ENCODE measurements at places on chromosomes 16 and 17.

GRCh38 chr17:30238387-30239088 is 3.0 kb upstream of the SLC6A4 start:
- DNase-seq: no peak

GRCh38 chr17:27356091-27356705 is 62.3 kb downstream of the WSB1 start:
- DNase-seq: no peak

DNA sequence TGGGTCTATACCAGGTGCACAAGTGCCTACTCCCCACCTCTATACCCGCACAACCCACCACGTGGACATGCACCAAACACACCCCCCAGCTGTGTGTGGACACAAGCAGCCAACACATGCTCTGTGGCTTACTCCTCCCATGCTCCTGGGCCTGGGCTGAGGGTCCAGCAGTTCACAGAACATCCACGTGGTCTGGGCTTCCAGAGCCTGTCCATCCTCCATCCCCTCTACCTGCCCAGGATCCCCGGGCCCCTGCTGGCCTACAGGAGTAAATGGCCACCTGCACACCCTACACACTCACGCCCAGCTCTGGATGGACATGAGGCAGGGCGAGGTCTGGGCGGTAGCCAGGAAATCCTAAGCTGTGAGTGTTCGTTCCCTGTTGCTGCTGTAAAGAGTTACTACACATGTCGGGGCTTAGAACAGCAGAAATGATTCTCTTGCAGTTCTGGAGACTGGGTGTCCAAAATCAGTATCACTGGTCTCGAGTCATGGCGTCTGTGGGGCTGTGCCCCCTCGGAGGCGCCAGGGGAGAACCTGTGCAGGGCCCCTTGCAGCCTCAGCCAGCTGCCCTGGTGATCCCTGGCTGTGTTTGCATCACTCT is 15.0 kb upstream of the RAI1 start:
- no peak for DNase-seq

DNA sequence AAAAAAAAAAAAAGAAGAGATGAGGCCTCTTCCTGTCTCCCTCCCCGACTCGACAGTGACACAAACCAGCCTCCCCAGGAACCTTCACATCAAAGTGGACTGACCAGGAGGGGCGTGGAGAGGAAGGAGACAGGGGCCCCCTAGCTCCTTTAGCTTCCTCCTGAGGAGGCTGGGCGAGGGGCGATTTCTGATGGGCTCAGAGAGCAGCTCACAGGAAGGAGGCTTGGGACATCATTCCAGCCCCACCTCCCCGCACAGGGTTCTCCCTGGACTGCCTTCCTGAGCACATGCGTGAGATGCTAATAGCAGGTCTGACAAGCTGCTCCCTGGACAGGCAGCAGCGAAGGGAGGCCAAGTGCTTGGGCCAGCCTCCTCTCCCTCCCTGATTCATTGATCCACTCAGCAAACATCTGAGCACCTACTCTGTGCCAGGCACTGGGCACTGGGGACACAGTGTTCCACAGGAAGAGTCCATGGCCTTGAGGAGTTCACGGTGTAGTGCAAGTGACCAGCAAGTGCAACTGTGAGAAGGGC is 14.4 kb upstream of the DOK4 start:
- no peak for DNase-seq

GRCh38 chr16:83891742-83892141 is 7.2 kb upstream of the MLYCD start:
- no peak for DNase-seq

GRCh38 chr16:28513484-28514181 is 7.0 kb upstream of the IL27 start:
- DNase-seq: no peak

- no peak for DNase-seq
These were observed 64.6 kb downstream of the USP32 start for GRCh38 chr17:60327134-60327900.

DNA sequence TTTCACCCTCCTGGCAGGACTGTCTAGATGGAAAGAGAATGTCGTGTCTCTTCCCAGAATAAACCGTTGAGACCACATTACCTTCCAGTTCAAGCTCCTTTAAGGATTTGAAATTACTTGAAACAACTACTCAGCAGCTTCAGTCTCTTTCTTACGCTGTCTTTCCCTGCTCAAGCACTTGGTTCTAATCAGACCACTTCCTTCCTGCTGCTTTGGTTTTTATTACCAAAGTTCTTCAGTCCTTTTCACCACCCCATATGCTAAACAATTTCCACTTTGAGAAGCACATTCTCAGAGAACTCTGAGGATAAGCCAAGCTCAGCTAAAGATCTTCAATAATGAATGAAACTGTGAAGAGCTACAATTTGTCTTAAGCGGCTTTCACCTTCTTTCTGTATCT is 105.4 kb downstream of the STX8 start:
- DNase-seq: no peak

DNA sequence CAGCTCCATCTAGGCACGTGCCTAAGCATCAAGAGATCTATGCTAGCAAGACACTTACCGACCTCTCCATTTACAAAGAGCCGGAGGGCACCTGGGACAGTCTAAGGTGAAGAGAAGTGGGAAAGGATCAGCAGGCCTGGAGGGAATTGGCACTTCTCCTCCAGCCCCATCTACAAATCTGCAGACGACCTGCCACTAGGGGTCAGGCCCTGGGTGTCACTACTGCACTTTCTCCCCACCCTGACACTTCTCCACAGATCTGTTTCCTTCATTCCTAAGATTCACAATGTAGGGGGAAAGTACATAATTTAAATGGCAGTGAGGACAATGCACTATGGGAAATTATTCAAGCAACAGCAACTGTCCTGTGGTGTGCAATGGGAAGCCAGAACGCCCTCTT is 8.1 kb downstream of the MKS1 start:
- DNase-seq: no peak

DNA sequence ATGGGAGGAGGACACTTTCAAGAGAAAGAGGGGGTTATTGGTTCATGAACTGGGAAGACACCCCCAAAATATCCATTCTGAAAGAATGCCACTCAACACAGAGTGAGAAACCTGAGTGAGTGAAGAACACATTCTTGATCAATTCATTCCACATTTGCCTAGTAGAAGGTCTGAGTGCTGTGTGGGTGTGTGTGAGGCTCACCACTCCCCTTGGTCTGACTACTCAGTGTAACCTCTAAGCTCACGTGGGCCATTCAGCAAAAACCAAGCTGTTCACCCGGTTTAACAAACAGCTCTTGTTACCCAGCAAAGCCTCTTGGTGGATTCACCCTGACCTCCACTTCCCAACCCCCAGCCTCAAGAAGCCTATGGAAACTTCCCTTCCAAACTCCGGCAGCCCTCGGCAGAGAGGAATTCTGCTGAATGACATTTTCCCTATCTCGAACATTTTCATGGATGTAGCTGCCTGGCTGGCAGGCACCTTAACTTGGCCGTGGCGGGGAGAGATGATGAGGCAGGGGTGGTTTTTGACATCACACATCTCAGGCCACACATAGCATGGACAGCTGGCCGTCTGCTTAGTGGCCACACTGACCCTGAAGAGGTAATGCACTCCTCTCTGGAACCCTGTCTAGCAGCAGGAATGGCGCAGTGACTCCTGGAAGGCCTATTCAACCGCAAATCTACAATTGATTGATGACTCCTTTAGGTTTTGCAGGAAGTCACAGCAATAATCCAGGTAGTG is 11.6 kb downstream of the ST6GALNAC1 start:
- DNase-seq: peak; percentile 12

DNA sequence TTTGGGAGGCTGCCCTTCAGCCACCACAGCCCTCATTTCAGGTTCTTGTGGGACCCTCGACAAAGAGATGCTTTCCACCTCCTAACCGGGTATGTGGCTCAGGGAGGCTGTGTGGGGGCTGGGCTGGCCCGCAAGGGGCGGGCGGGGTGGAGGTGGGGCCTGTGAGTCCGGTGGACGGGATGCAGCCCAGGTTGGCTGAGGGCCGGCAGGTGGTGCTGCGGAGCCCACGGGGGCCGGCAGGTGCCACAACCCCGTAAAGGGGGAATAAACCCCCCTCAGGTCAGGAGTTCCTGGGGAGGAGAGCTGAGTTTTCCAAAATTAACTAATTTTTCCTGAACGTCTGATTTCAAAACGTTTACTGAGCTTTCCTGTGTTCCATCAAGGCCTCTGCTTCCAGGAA is 4.9 kb upstream of the CIAO3 start:
- no peak for DNase-seq

GRCh38 chr17:19678581-19679453 is 30.3 kb downstream of the ALDH3A2 start:
- no peak for DNase-seq

GRCh38 chr17:50375858-50376538 is 3.0 kb downstream of the EME1 start:
- DNase-seq: no peak

GRCh38 chr16:89020068-89020924 is 43.3 kb upstream of the CBFA2T3 start:
- DNase-seq: no peak

DNA sequence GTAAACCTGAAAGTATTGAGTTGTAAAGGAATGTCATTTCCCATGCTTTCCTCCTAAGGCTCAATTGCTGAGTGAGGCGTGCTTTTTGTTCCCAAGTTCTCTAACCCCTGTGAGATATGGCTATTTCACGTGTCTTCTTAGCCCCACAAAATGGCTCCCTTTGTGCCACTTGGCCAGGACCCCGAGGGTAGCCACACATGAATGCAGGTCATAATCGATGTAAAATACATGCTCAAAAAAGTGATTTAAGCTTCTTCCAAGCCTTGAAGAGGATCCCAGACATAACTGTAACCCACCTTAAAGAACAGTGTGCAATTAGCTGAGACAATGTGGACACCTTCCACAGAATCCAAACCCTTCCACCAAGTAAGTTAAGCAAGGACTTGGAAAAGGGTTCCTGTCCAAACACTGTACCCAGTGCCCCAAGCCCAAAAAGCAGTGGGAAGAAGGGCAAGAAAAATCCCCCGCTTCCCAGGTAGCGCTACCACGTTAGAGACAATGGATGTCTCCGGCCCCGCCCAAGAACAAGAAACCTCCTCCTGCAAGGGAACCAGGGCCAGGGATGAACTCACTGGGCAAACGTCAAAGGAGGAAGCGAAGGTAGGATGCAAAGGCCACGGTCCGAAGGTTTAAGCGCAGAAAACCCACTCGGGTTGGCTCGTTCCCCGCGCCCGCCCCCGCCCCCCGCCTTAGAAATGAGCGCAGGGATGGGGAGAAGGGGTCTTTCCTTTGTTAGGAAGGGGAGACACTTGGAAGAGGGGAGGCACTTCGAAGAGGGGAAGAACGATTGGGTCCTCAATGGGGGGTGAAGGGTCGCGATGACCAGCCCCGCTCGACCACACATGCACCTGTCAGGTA is 1.2 kb downstream of the JPT1 start:
- no peak for DNase-seq

DNA sequence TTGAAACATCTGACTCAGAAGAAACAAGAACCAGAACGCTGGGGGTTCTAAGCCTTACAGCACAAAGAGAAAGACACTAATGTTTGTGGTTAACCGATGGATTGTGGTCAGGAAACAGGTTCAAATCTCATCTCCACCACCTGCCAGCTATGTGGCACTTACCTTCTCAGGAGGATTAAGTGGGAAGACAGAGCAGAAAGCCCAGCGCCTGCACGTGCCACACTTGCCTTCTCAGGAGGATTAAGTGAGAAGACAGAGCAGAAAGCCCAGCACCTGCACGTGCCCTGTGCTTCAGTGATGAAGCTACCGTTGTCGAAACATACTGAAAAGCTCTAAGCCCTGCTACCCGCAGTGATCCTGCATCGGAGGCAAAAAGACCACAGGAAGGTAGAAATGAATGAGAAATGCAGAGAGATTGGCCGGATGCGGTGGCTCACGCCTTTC is 90.6 kb downstream of the NXN start:
- DNase-seq: no peak

DNA sequence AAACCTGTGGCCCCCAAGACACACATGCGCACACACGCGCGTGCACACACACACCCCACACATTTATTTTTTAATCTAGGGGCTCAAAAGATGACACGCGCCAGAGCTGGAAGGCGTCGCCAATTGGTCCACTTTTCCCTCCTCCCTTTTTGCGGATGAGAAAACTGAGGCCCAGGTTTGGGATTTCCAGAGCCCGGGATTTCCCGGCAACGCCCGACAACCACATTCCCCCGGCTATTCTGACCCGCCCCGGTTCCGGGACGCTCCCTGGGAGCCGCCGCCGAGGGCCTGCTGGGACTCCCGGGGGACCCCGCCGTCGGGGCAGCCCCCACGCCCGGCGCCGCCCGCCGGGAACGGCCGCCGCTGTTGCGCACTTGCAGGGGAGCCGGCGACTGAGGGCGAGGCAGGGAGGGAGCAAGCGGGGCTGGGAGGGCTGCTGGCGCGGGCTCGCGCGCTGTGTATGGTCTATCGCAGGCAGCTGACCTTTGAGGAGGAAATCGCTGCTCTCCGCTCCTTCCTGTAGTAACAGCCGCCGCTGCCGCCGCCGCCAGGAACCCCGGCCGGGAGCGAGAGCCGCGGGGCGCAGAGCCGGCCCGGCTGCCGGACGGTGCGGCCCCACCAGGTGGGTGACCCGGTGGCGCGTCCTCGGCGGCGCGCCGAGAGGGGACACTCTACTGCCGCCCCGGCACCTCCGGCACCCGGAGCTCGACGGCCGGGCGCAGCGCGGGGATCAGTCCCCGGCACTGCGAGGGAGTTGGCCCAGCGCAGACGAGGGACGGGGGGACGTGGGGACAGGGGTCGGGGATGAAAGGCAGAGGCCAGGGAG is at the start of gene STAT5A:
Gene STAT5A, plus strand, starts transcription at position 522 of the 826 bp plus-strand sequence. CDS start 914 bp downstream, outside the sequence.
- peak; percentile 73 for DNase-seq

- no peak for DNase-seq
These were observed 235.1 kb downstream of the PRKCA start for GRCh38 chr17:66537502-66537901.

DNA sequence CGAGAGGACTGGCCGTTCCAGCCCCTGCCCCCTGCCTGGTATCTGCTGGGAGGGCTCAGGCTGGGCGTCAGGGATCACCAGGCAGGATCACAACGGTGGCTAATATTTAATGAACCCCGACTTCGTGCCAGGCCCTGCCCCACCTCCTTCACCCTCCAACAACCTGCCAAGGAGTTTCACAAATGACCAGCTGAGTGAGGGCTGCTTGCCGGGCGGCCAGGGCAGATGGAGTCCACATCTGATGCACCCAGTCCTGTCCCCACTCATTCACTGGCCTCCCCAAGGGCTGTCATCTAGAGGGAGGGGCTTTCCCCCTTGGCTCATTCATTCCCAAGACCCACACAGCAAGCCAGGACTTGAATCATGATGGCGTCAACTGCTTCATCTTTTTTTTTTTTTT is 17.5 kb downstream of the UBALD1 start:
- DNase-seq: no peak

DNA sequence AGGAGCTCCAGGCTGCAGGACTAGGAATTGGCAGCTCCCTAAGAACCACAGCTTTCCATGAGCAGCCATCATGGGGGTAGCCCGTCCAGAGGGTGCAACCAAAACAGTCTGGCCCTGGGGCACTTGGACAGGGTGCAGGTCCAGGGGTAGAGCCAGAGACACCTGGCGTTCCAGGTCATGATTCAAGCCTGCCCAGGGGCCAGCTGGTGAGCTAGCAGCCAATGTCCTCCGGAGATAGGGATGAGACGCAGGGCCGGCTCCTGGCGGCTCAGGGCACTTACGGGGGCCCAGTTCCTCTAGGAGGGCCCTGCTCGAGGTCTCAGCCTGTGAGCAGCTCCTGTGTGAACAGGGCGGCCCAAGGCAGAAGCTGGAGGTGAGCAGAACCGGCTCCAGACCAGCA is 22.1 kb downstream of the PIEZO1 start:
- DNase-seq: no peak

- no peak for DNase-seq
These were observed 338.9 kb upstream of the C16orf82 start for GRCh38 chr16:26727848-26728247.
